ENCODE measurements at places on chromosomes 6 and 20.

GRCh38 chr6:122696079-122696478, 83.4 kb upstream of the FABP7 start:
- DNase-seq = no peak

DNA sequence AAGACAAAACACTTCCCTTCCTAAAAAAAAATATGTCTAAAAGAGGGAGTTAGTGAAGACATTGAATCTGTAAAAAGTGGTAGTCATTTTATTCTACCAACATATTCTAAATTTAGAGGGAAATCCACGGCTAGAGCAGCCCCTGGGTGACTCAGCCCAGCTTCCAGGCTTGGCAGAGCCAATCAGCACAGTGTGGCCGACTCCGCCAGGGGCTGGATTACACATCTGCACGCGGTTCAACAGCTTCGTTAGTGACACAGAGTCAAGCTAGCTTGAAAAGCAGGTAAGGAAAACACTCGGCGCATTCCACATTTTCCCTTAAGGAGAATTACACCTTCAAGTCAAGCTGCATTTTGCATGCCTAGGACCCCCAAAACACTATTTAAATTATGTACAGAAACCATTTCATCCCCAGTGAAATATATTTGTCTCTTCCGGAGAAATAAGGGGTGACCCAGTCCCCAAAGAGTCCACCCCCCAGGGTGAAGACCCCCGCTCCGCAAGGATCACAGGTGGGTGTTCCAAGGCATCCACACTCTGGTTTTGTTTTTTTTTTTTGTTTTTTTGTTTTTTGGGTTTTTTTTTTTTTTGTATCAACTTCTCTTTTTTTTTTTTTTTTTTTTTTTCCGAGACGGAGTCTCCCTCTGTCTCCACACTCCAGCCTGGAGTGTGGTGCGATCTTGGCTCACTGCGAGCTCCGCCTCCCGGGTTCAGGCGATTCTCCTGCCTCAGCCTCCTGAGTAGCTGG, 58.4 kb upstream of the ARID1B start:
- DNase-seq = peak; percentile 26

DNA sequence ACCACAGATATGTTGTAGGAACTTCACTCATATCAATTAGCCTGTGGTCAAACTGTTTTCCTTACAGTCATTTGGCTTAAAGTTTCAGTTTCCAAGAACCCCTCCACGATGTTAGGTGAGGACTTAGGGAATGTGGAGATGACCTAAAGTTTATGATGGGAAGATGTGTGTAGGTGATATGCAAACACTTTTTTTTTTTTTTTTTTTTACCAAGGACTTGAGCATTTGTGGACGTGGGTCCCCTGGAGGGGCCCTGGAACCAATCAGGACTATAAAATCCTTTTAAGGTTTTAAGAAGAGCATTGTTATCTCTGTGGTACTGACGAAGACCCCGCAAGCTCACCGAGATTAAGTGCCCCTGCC, 478 bp upstream of the MTHFD1L start:
- no peak for DNase-seq

DNA sequence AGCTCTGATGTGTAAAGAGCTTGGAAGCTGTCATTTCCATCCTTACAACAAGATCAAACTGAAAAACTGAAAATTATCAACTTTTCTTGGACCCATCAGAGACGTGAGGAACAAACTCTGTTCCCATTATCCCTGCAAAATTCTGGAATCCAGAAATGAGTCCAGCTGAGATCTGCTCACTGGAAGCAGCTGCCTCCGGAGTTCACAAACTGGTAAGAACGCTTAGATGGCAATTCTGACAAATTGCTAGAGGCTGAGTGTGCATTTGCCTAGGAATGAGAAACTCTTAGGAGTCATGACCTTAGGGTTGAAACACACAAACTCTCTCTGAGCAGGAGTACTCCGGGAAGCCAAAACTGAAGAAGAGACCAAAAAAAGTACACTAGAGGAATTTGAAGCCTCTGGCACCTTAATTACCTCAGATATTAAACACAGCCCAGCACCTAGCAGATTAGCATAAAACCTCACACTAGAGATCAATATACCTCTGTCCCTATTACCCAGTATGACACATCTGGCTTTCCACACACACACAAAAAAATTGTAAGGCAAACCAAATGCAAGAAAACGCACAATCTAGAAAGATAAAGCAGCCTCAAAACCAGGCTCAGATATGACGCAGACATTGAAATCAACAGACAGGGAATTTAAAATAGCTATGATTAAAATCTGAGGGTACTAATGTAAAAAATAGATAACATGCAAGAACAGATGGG, 233.5 kb upstream of the SGK1 start:
- no peak for DNase-seq

GRCh38 chr6:31836474-31837368, 9.2 kb downstream of the HSPA1B start:
- DNase-seq = no peak

GRCh38 chr20:62839261-62839660, 22.4 kb downstream of the TCFL5 start:
- no peak for DNase-seq

- DNase-seq = no peak
These were observed 228.4 kb upstream of the JAG1 start for GRCh38 chr20:10902174-10902573.

DNA sequence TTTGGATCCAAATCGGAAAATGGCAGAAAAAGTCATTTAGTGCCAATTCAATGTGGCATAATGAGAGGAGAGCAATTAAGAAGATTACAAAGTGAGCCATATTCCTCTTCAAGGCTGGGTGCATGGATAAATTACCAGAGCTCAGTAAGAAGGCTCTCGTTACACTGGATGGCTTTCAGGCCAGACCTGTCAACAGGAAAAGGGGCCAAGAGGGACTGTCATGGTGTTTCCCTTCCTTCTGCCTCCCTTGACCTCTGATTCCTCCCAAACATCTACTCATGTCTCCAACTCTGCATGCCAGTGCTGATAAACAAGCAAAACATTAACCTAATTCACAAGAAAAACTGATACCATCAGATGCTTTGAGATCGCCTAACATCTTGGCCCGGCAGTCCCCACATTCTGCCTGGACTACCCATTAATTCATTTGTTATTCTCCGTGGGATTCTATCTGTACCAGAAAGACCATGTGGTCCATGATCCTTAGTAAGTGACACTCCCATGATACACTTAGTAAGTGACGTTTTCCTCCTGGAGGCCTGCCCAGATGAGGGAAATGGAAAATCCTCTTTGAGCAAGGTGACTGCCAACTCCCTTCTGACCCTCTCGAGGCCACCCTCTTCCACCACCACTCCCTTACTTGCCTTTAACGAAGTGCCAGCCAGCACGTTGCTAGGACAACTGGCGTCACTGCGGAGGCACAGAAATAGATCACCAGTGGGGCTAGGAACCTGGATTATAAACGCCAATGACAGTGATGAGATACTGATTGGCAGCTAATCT, 239.2 kb downstream of the GMPR start:
- no peak for DNase-seq

- DNase-seq = no peak
These were observed 55.7 kb upstream of the PRND start for GRCh38 chr20:4666001-4666479.

GRCh38 chr6:11425431-11425871, 112.1 kb upstream of the TMEM170B start:
- no peak for DNase-seq

GRCh38 chr6:21754891-21755290, 161.3 kb downstream of the SOX4 start:
- DNase-seq = no peak

GRCh38 chr6:75230484-75231325, 12.9 kb downstream of the COX7A2 start:
- DNase-seq = peak; percentile 10

DNA sequence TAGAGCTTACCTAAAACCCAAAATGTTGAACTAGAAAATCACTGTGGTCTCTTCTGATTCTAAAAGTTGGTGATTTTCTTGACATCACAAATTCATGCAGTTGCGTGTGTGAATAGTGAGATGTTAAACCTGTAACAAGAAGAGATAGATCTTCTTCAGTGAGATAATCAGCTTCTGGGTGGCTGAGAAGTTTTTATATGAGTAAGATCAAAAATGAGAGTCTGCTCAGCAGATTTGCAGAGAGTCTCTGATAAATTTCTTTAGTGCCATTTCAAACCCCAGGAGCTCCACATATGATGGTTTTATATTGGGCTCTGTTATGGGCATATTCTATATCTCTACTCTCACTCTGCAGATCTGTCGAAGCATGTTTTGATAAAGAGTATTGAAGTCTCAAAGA, 185.4 kb downstream of the ZFAND3 start:
- no peak for DNase-seq

DNA sequence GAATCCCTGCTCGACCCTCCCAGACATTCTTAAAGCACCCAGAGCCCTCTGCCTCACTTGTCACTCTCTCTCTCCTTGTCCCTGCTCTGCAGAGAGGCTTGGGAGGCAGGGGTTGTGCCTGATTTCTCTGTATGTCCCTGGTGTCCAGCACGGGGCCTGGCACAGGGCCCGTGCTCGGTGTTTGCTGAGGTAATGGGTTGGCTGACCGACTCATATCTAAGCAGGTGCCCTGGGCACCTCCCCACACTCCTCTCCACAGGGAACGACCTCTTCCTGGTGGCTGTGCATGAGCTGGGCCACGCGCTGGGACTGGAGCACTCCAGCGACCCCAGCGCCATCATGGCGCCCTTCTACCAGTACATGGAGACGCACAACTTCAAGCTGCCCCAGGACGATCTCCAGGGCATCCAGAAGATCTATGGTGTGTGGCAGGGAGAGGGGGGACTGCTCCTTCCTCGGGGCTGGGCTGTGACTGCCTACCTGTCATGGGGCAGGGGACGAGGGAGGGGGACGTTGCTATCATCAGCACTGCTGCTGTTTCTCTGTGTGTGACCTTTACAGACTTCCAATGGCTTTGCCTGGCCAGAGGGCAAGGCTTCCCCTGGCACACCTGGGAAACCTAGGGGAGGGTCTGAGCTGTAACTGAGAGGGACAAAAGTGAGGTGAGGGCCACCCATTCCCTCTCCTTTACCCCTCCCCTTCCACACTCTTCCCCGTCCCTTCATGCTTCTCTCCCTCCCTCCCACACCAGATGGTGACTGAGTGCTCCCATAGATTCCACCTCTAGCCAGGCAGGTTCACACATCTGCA, 14.2 kb downstream of the MMP24OS start:
- DNase-seq = no peak

- DNase-seq = no peak
These were observed 85.0 kb upstream of the PMEPA1 start for GRCh38 chr20:57794600-57795341.

DNA sequence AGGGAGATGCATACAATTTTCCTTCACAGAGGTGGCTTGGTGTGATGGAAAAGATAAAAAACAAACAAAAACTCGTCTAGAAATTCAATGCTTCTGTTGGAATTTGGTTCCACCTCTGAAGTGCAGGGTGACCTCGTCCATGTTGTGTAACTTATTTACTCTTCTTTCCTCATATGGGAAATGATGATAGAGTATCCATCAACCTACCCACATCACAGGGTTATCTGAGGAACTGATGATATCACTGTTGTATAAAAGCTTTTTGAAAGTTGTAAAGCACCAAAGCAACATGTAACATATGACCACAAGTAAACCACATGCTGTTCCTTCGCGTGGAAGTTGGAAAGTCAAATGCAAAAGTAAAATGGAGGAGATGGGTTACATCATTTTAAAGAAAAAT, 212.0 kb upstream of the SGK1 start:
- no peak for DNase-seq

GRCh38 chr6:117074672-117075071, 190.7 kb upstream of the VGLL2 start:
- no peak for DNase-seq

GRCh38 chr6:390914-391558, 516 bp upstream of the IRF4 start:
- no peak for DNase-seq

DNA sequence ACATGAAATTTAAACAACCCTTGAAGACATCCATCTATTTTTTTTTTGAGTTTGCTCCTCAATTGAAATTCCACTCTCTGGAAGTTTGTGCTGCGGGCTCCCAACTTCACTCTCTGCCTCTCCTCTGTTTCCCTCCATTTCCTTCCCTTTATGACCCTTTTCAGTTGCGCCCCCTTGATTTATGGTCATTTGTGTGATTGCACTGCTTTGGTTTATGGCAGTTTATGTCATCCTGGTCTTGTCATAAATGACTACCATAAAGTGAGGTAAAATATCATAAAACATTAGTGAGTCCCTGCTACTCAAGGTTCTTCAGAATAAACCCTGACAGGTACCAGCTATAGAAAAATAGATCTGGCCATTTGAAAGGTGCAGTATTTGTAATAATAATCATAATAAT, 348.3 kb upstream of the ZFP64 start:
- no peak for DNase-seq

- DNase-seq = peak; percentile 96
These were observed 78.5 kb downstream of the CBFA2T2 start for GRCh38 chr20:33568378-33568777.

DNA sequence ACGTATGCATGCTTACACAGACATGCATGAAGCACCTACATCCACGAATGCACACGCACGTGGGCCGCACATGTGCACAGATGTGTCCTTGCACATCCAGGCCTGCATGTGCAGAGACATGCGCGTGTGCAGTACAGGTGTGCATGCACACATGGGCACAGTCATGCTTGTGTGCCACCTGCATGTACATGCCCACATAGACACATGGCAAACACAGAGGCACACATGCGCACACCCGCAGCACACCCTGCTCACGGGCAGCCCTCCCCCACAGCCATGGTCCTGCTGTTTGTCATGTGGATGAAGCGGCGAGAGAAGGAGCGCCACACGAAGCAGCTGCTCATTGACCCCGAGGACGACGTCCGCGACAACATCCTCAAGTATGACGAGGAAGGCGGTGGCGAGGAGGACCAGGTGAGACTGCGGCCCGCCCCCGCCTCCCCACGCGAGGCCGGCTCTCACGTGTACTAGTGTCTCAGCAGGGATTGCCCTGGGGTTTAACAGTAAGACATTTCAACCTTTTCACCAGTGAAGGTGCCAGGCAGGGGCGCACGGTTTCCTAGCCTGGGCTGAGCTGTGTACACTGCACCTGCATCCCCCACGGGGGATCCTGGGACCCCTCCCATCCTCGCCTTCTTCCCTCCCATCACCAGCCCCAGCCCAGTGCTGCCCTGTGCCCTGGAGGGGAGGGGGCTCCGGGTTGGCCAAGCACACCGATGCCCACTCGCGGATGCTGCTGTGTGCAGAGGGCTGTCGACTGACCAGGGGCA, 132.8 kb downstream of the TAF4 start:
- no peak for DNase-seq

- DNase-seq = no peak
These were observed 22.8 kb downstream of the FAM120B start for GRCh38 chr6:170329321-170329720.

DNA sequence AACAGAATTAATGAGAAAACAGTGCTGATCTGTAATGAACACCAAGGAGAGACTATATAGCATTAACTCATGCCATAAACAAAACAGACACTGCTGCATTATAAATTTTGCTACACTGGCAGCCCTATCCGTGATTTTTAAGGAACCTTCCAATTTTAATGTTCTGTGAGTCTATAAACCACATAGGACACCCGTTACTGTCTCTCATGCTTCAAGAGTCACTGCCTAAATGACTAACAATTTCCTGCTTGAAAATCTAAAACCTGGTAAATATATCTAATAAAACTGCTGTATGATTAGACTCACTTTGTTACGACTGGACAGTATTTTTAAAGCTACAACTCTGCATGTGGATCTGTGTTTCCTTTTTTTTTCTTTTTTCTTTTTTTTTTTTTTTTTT, 8.7 kb downstream of the CHD6 start:
- no peak for DNase-seq
